ENCODE measurements at places on chromosomes 1 and 21.

DNA sequence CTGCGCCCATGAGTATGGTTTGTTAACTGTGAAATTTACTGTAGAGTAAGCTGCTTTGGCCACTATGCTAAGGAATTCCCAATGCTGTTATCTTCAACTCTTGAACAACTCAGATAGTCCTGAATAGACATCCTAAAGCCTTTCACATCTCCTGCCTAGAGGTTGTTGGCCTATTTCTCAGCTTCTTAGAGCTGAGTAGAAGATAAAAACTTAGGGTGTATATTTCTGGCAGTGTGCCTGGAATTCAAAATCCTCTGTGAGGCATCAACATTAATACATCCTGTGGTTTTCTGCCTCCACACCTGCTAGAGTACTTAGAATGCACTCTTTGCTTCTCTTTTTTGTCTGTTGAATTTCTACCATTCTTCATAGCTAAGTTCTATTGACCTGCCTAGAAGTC, 45.8 kb upstream of the RC3H1 start:
- no peak for DNase-seq

DNA sequence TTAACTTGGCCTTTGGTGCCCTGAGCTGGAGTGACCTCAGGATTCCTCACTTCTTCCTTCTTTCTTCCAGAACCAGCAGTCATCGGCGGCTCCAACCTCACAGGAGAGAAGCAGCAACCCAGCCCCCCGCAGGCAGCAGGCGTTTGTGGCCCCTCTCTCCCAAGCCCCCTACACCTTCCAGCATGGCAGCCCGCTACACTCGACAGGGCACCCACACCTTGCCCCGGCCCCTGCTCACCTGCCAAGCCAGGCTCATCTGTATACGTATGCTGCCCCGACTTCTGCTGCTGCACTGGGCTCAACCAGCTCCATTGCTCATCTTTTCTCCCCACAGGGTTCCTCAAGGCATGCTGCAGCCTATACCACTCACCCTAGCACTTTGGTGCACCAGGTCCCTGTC, 6.3 kb upstream of the OLFML3 start:
- no peak for DNase-seq

DNA sequence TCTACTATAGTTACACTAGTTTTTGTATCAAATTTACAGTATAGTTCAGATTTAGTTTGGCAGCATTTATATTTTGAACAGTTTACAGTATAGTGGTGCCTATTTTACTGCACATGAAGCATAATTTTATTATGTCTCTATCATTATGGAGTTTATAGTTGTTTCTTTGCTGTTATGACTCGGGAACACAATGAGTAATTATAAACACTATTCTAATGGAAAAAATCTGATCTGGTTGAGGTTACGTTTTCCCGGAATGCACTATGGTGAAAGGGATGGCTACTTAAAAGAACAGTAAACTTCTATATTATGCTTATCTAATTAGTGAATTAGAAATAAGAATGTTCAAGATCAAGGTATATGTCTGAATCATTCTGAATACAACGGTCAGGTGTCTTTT, 10.6 kb downstream of the LCA5L start:
- no peak for DNase-seq

GRCh38 chr1:115877511-115877910, 36.6 kb upstream of the NHLH2 start:
- DNase-seq: peak; percentile 85

GRCh38 chr1:190478149-190479049, 735 bp upstream of the BRINP3 start:
- DNase-seq: peak; percentile 23

- DNase-seq: no peak
These were observed 25.5 kb upstream of the PTPRF start for GRCh38 chr1:43505077-43505780.

GRCh38 chr1:49197081-49197480, 420.4 kb upstream of the BEND5 start:
- no peak for DNase-seq

DNA sequence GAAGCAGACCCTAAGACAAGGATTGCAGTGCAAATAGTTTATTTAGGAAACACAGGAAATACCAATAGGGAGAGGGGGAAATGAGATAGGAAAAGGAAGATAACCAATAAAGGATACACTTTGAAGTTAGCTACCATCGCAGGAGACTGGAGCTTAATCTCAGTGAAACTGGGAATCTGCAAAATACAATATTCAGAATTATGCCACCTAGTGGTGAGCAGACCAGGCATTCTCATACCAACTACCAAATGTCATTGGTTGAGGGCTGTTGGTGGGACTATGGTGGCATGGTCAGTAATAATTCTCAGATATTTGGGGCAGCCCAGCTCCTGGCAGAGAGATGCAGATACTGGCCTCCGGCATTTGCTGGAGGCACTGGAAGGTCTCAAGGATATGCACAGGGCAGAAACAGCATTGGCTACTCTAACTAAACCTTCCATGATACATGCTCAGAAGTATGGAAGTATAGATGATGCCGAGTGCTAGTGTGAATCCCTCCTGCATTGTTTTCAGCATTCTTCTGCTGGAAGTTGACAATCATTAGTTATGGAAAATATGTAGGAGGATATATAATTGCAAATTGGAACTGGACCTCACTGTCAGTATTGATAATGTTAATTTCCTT, 11.8 kb upstream of the ZFP69B start:
- peak; percentile 44 for DNase-seq

- no peak for DNase-seq
These were observed 12.8 kb upstream of the TMEM200B start for GRCh38 chr1:29136391-29136915.

GRCh38 chr1:67084765-67085318, 30.9 kb upstream of the SLC35D1 start:
- no peak for DNase-seq

- DNase-seq: no peak
These were observed 22.8 kb upstream of the ZBTB21 start for GRCh38 chr21:42032968-42033367.

DNA sequence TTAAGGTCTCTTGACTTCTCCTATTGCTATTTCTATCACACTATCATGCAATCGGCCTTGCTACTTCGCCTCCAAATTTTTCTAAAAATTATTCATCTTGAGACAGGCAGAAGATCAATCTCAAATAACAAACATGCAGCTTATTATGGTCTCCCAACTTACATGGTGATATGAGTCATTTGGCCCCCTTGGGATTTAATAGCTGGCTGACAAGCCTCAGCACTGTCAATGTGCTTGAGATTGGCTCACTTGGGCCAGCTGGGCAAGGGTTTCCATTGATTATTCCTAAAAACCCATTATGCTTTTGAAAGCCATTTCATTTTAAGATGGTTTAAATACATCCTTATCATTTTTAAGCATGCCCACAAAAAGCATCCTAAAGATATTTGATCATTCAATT, 224.5 kb upstream of the NFIA start:
- DNase-seq: no peak

DNA sequence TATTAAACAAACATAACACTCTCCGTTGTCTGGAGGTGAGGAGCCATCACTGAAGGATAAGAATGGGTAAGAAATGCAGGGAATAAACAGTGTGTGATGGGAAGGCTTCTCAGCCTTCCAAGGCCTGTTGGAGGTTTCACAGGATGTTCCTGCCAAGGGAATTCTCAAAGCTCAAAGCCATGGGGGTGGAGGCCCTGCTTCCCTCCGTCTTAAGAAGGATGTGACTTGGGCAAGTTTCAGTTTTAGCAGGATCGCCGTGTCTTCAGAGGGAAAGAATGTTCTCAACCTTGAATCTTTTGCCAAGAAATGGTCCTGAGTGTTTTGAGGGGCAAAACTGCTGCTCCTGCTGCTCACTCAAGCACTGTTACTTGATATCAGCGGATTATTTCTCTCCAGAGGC, 41.7 kb upstream of the IL20 start:
- DNase-seq: no peak

DNA sequence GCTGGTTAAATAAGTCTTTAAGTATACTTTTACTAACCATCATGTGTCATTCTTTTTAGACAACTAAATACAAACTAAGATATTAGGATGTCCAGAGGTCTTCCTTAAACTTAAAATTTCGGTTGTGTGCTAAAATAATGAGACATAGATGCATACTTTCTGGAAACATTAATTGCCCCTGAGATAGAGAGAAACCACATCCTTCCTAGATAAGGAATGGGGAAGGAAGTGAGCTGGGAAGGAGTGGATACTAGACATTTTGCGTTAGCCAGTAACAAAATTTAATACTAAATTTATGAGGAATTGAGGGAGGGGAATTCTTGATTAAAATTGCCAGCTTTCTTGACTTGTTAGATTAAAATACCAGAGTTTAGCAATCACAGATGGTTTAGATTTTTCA, 37.1 kb upstream of the PTGS2 start:
- no peak for DNase-seq

DNA sequence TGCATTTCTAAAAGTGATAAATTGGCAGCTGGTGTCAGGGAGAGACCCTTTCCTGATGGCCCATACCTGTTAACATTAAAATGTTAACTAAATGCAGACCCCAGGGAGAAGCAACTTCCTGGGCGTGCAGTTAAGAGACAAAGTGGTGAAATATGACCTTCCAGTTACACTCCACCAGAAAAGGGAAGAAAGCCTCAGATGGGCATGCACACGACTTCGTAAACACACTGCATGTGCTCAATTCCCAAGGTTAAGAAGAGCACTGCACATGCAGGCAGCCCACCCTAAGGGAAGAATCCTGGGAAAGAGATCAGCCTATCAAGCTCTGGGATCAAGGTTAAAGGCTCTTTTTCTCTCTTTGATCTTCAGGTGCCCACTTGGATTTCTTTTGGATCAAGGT, 9.7 kb upstream of the GBP6 start:
- DNase-seq: no peak

- DNase-seq: no peak
These were observed 1105.3 kb upstream of the TMPRSS15 start for GRCh38 chr21:19508844-19509243.

DNA sequence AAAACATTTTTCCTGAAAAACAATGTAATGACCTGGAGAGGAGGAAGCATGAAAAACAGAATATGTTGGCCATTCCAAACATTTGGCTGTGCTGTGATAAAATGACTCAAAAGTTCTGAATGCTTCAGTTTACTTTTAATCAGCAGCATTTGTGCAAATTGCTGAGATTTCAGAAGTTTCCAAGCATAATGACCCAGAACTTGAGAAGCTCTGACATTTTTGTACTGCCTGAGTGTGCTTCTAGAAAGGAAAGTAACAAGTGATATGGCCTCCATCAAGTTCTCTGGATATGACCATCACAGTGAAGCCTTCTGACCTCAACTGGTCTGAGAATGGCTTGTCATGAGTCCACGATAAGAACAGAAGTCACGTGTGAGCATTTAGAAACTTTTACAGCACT, 283.4 kb upstream of the ZRANB2 start:
- DNase-seq: no peak

DNA sequence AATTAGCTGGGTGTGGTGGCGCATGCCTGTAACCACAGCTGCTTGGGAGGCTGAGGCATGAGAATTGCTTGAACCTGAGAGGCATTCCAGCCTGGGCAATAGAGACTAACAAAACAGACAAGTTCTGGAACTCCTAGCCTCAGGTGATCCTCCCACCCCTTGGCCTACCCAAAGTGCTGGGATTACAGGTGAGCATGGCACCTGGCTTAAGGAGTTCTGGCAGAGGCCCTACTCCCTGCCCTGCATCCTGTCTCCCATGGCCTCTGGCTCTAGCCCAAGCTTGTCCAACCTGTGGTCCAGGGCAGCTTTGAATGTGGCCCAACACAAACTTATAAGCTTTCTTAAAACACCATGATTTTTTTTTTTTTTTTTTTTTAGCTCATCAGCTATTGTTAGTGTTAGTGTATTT, 20.4 kb downstream of the TOMM20 start:
- DNase-seq: no peak

- DNase-seq: no peak
These were observed 2.7 kb downstream of the ABL2 start for GRCh38 chr1:179226738-179227137.

- no peak for DNase-seq
These were observed 163.9 kb upstream of the LRRC7 start for GRCh38 chr1:69403756-69404320.

- peak; percentile 89 for DNase-seq
These were observed 18.8 kb upstream of the TENT5B start for GRCh38 chr1:27031235-27032118.

- no peak for DNase-seq
These were observed 492.8 kb downstream of the CAMTA1 start for GRCh38 chr1:7278045-7278444.

GRCh38 chr1:8147956-8148355, 121.8 kb upstream of the ERRFI1 start:
- no peak for DNase-seq

- DNase-seq: peak; percentile 57
These were observed 2.5 kb downstream of the CGN start for GRCh38 chr1:151513626-151514121.

DNA sequence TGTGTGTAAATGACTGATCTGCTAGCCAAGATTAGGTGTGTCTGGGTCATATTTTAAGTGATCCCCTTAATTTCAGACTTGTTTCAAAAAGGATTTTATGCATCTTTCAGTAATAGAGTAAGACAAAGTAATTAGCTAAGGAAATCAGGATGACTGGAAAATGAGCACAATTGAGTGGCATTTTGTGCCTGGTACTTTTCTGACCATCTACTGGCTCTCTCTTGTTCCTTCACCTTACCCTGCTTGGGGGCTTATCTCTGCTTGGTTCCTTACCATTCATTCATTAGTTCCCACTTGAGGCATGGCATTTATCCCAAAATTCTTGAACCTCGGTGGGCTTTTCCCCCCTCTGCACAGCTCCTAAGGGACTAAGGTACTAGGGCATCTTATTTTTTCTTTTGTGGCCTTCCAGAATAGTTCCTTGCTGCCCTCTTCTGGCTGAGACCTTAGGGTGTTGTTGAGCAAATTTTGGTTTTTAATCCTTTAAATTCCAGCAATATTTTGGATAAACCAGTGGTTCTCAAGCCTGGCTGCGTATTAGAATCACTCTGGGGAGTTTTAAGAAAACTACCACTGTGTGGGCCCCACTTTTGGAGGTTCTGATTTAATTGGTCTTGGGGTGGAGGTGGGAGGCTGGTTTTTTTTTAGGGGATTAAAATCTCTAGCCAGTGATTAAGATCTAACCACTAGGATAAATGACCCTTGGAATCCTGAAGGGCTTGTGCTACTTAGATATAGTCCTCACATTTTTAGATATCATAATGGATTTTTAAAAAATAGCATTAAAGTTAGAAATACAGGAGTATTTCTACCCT, 50.8 kb downstream of the HS2ST1 start:
- peak; percentile 13 for DNase-seq

GRCh38 chr1:115105831-115106230, 16.5 kb upstream of the TSPAN2 start:
- DNase-seq: no peak

Measured in RWPE1 (cell line).